ENCODE measurements at places on chromosomes 6 and 20.

- DNase-seq: no peak
These were observed 44.7 kb upstream of the GRM4 start for GRCh38 chr6:34190504-34191122.

DNA sequence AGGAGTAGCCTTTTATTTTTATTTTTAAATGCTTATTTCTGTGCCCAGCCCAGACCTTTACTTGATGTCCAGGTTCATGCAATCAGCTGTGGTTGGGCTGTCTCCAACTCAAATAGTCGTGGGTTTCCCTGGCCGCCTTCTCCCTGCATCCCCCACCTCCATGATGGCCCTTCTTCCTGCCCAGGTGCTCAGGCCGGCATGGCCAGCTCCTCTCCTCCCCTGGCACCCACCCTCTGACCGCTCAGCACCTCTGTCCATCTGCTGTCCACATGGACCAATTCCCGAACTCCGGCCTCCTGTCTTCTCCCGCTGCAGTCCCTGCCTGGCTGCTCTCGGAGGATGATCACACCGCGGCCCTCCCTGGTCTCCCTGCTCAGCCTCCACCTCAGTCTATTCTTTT, 81.2 kb upstream of the SULF2 start:
- DNase-seq: no peak

- no peak for DNase-seq
These were observed 50.4 kb downstream of the IL22RA2 start for GRCh38 chr6:137123078-137123477.

DNA sequence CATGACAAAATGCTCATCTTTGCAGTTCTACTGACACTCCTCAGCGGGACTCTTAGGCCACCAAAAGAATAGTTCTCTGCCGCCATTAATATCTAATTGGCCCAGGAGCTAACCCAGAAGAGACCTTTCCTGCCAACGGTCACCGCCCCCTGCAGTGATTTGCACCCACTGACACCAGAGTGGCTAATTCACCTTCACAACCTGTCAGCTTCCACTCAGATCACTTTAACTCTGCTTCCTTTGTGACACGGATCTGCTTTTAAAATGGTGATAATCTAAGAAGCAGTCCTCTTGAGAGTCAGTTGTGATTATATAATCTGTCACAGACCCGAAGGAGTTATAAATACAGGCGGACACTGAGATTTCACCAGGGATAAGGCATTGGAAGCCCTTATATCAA, 172.8 kb downstream of the FRK start:
- no peak for DNase-seq

DNA sequence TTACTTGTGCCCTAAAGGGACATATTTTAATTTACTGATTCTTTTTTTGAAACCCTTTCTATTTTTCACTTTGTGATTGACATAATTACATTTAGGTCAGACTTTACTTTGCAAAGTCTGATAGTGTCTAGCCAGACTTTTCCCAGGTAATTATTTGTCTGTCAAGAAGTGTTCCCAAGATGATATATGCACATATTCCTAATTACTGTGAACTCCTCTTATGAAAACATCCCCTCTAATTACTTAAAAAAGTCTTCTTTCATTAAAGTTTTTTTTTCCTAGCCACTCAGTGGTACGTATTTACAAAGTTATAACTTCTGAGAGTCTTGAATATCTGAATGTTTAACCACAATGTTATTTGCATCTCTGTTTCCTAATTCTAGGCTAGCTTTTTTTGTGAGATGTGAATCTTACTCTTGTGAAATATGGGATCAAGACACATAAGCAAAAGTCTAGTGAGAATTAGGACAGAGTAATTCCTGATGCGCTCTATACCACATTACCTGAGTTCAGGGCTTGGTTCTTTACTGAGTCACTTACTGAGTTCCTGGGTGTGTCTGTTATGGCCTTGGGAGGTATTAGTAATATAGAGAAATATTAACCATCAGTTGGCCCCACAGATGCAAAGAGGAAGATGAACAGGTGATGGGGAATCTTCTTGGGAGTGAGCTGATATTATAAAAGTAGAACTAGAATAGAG, 27.9 kb downstream of the FAM83B start:
- no peak for DNase-seq

GRCh38 chr6:156199182-156199581, 578.0 kb upstream of the ARID1B start:
- no peak for DNase-seq

- DNase-seq: no peak
These were observed 84.9 kb upstream of the EEF1E1 start for GRCh38 chr6:8187209-8187608.

- DNase-seq: no peak
These were observed 19.8 kb downstream of the PXDC1 start for GRCh38 chr6:3731700-3732099.

GRCh38 chr6:26388014-26388413, 5.1 kb downstream of the BTN2A2 start:
- DNase-seq: no peak

- no peak for DNase-seq
These were observed 631 bp downstream of the PLCB1 start for GRCh38 chr20:8132484-8133309.

- DNase-seq: no peak
These were observed 538.4 kb upstream of the NRSN1 start for GRCh38 chr6:23587582-23587981.

- DNase-seq: no peak
These were observed 59.9 kb downstream of the EYA2 start for GRCh38 chr20:46954490-46955038.

DNA sequence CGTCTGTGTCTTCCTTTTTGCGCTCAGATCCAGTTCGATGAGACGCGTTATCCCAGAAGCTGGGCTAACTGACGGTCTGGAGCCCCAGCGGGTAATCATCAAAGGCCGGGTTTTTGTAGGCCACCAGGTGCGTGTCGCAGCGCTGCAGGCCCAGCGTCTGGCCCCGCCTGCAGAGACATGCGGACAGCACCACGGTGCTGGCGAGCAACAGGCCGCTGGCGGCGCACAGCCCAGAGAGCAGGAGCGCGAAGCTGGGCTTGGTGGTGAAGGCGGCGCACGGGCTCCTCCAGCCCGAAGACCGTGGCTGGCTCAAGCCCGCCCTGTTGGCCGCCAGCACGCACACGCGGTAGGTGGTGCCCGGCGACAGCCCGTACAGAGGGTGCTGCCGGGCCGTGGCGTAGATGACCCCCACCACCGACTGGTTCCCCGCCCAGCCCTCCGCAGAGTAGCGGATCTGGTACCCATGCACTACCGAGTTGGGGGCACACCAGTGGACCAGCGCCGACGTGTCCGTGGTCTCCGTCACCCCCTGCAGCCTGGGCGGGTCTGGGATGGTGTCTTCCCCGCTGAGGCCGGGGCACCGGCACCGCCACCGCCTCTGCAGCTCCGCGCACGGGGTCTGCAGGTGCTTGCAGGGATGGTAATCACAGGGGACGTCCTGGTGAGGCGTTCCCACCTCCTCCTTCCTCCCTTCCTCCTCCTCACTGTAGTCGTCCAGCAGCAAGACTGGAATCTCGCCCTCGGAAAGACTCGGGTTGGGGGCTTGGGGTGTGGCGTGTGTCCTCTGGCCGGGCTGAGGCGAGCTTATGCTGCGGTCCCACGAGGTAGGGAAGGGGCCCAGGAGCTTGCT, 12.7 kb downstream of the LRRN4 start:
- DNase-seq: no peak

GRCh38 chr6:166422201-166422940, 39.6 kb upstream of the MPC1 start:
- no peak for DNase-seq

DNA sequence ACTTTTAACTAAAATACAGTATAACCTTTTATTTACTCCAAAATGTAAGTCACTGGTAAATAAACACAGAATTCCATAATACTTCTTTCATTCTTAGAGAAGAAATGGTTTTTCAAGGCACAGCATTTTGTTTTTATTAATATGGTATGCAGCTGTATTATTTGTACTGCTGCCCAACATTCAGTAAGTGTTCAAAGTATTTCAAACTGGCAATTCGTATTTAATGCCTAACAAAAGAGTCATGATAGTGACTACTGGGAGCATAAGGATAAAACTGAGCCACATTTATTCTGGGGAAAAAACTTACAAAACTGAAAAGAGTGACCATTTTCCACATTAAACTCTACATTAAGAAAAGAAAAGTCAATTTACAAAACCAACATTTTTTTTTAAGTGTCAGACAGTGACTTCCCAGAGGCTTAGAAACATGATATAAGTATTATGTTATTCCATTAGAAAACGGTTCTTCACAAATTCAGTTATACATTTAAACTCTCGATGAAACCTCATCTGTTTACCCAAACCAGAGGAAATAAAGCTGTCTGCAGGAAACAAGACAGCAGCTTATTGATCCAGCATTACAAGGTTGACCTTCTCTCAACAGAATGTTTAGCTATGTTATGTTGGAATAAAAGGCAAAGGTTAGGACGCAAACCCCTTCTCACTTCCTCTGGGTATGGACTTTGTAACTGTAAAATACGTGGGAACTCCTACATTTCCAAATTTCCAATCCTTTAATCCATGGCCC, 24.3 kb downstream of the EPB41L2 start:
- no peak for DNase-seq

- DNase-seq: no peak
These were observed 8.8 kb upstream of the EDEM2 start for GRCh38 chr20:35155936-35156335.

DNA sequence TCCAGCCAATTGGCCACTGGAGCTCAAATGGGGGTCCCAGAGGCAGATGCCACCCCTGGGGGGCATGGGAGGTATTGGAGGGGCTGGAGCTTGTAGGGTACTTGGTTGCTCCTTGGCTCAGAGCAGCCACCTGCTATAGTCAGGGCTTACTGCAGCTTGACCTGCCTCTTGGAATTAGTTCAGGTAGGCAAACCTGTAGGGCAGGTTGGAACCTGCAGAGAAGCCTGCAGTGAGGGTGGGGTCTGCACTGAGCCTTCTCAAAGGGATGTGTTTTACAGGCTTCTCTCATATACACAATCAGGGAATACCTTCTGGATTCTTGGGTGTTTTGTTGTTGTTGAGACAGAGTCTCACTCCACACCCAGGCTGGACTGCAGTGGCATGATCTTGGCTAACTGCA, 94.2 kb upstream of the MYL9 start:
- no peak for DNase-seq

- DNase-seq: no peak
These were observed 187.4 kb upstream of the JARID2 start for GRCh38 chr6:15058200-15059061.

DNA sequence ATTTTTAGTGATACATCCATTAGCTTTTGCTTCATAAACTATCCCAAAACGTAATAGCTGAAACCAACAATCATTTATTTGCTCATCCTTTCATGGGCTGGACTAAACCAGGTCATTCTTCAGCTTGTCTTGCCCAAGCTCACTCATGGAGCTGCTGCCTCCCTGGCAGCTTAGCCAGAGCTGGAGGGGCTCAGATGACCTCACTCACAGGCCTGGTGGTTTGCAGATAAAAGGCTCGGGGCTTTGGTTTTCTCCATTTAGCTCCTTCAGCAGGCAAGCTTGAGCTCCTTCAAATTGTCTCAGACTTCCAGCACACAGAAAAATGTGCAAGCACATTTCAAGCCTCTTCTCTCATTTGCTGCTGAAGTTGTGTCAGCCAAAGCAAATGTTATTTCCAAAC, 139.1 kb downstream of the BTBD3 start:
- DNase-seq: no peak

DNA sequence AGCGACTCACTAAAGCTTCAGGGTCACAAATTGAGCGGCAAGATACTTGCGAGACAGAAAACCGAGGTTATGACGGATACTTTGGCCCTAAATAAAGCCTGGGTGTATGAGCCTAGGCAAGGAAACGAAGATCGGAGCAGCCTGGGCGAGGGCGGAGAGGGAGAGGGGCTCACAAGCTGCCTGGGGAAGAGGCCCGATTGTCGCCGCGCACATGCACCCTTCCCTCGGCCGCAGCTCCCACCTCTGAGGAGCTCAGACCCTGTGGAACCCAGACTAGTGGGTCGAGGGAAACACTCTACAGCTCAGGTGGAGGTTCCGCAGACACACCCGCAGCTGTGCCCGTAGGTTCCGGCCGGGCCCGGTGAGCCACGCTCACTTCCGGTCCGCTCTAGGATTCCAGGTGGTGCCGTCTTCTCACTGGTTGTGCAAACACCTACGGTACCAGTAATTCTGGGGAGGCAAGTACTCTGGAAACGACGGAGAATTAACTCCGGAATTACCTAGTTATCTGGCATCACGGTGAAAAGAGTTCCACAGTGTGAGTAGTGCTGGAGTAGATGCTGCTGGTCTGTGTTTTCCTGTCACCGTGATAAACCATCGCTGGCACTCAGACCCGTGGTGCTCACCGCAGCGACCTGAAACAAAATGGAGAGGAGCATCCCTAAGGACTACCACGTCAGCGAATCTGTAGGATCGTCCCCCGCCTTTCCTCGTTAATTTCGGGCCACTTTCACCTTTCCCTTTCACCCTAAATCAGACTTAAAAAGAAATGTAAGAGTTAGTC, 61.5 kb downstream of the GPX5 start:
- DNase-seq: peak; percentile 3

- DNase-seq: no peak
These were observed 164.3 kb upstream of the MLN start for GRCh38 chr6:33967966-33968724.

DNA sequence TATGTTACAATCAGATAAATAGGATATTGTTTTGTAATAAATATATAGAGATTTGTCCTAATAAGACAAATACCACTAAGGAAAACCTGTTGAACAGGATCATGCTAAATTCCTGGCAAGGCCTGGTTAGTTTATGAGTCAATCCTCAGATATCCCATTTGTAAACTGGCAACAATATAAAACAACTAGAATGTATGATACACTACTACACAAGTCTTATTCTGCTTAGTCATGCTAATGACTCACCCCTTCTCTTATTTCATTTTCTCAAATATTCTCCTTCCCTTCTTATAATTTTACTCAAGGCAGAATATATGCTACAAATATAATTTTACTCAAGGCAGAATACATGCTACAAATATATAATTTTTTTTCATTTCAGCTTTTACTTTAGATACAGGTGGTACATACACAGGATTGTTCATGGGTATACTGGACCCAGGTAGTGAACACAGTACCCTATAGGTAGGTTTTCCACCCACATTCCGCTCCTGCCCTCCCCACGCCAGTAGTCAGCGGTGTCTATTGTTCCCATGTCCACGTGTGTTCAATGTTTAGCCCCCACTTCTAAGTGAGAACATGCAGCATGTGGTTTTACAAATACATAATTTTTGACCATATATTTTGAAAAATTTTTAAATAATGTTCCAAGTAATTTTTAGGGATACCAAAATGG, 6.3 kb downstream of the OSER1 start:
- no peak for DNase-seq

DNA sequence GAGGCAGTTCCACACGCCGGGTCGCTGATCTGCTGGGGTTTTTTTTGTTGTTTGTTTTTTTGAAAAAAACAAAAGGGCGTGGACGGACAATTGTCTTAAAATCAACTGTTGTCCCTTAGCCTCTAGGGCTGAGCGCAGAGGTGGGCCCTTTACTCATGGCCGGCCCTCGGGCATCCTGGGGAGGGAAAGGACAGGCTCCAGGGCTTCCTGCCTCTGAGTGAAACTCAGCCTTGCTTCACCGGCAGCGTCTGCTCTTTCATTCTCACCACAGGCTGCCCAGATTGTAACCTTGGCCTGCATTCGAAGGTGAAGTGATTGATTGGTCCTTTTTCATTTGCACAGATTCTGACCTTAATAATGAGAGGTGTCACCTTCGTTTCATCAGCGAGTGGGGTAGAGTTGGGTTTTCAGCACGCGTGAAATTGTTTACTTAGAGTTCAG, 797 bp downstream of the SMIM13 start:
- DNase-seq: peak; percentile 8

- DNase-seq: no peak
These were observed 76.7 kb downstream of the PLEKHG1 start for GRCh38 chr6:150676344-150676743.
